Bronchial epithelial cell (primary cell): ENCODE measurements at places on chromosomes 1 and 21. TPM values are rescaled to one million over a fixed set of nuclear protein-coding genes. Genes with fewer than 3 reads are reported as not detected.

DNA sequence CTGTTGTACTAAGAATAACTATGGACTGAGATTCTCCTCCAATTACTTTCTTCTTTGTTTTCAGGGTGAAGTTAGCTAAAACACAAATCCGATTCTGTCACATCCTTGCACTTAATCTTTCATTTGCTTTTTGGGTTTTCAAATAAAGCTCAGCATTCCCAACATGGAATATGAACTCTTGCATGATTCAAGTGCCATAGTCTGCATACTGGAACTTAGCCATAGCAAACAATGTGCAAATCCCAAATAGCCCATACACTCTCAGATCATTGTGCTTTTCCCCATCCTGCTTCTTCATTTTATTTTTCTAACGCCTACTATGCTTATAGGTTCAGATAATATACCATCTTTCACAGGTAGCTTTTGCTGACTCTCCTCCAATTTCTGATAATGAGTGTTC lies 455.8 kb upstream of the PRMT6 start:
- no peak for DNase-seq

DNA sequence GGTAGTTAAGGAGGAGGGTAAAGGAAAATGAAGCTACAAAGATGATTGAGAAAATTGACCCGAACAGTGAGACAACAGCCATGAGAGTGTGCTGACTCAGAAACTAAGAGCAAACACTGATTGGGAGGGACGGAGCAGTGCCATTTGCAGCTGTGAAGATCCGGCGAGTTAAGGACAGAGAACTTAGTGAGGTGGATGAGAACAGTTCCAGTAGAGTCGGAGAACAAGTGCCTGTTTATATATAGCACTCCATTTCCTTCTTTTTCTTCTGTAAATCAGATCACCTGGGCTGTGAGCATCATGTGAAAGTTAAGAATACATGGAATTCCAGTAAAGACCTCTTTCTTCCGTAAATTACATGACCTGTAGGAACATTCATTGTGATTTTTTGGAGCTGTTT lies 145.7 kb downstream of the KCNK2 start:
- DNase-seq: no peak

- no peak for DNase-seq
These were observed 17.8 kb downstream of the CASZ1 start for GRCh38 chr1:10778640-10779039.

DNA sequence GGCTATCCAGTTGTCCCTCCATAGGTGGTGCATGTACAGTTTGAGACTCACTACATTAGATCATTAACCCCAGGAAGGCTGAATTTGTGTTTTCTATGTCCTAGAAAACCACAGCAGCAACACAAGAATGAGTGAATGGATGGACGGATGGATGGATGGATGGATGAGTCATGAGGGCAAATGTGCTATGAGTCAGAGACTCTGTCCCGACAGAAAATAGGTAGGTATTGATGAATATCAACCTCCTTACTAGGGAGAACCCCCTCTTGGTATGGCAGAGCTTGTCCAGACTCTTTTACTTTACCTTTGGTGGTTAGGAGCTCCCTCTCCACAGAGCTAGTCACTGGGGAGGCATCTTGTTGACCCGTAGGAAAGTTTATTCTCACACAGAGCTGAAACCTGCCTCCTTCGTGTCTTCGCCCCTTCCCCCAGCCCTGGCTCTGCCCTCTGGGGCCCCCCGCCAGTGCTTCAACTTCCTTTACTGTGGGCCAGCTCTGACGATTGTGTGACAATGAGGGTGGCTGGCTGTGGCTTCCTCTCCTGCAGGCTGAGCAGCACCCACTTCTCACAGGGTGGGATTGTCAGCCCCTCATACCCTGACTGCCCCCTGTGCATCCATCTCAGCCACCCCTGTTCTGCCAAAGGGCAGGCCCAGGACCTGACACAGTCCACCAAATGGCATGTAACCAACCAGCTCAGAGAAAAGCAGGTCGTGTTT lies 145.2 kb downstream of the FOXD2 start:
- peak; percentile 65 for DNase-seq

DNA sequence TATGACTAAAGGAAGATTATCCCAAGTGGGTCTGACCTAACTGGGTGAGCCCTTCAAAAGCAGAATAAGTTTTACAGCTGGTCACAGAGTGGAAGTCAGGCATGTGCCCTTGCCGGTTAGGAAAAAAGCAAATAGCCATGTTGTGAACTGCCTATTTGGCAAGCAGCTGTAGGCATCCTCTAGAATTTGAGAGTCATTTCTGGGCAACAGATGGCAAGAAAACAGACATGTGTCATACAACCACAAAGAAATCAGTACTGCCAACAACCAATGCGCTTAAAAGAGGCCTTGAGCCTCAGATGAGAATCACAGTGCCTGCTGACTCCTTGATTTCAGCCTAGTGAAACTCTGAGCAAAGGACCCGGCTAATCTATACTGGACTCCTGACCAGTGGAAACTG lies 26.8 kb downstream of the LRRC53 start:
- no peak for DNase-seq

GRCh38 chr1:161091093-161091492 lies 1.7 kb upstream of the NECTIN4 start:
- DNase-seq: no peak

- DNase-seq: no peak
These were observed 1.6 kb upstream of the NKAIN1 start for GRCh38 chr1:31241321-31241720.

DNA sequence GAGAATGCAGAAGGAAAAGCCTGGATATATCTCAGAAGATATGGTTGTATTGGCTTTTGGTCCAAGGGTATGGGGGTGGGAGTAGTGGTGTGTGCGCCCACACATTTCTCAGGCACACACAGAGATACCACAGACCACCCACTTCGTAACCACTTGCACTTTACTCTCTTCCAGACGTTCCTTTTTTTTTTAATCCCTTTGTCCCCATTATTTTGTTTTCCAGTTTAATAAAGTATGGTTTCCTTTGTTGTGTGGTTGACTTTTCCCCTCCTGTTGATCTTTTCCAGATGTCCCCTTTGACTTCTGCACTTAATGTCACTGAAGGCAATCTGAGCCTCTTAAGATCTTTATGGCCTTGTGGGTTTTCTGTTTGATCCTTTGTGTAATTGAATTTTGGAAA lies 10.5 kb upstream of the TARS2 start:
- DNase-seq: no peak

DNA sequence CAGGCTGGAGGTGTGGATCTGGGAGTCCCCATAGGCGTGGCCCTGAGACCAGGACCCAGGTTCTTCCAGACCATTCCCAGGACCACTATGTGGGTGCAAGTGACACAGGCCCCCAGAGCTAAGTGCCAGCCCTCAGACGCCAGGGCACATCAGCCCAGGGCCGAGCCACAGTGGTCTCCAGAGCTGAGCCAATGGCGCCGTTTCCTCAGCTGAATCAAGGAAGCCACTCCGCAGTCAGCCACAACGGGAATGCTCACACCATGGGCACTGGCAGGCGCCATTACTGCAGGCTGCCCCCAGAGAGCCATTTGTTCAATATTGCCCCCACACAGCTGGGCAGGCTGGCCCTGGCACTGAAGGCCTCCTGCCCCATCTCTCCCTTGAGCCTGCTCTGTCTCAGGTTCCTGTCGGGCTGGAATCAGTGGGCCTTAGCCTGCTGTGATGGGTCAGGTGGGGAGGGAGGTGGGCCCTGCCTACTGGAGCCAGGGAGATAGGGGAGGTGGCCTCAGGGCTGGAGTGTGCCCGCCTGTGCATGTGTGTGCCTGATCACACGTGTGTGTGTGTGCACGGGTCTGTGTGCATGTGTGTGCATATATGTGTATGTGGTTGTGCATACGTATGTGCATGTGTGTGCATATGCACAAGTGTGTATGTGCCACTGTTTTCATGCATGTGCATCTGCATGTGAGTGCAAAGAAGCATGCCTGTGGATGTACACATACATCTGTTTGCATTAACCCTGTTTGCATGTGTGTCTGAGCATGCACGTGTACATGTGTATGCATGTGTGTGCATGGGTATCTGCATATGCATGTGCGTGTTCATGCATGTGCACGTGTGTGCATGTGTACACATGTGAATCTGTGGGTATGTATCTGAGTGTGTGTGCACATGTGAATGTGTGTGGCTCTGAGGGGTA lies 6.1 kb downstream of the GJC2 start:
- DNase-seq: no peak

- no peak for DNase-seq
These were observed 51.6 kb downstream of the PDE4B start for GRCh38 chr1:65844296-65844695.

DNA sequence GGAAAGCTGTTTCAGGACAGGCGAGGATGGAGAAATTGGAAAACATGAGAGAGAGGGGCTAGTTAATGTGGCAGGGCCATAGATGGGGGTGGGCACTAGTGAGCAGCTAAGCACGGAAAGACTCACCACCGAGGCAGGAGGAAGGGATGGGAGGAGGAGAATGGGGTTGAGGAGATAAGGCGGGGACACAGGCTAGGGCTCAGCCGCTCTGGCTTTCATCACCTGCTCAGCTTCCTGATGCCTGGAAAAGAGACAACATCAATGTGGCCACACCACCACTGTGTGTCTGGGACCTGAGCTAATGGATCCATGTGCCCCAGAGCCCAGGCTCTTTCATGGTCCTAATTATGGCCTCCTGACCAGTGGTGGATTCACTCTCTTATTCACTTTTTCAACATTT lies 27.6 kb downstream of the PMVK start:
- no peak for DNase-seq

GRCh38 chr1:225815526-225816178 lies 5.7 kb downstream of the EPHX1 start:
- DNase-seq: no peak

DNA sequence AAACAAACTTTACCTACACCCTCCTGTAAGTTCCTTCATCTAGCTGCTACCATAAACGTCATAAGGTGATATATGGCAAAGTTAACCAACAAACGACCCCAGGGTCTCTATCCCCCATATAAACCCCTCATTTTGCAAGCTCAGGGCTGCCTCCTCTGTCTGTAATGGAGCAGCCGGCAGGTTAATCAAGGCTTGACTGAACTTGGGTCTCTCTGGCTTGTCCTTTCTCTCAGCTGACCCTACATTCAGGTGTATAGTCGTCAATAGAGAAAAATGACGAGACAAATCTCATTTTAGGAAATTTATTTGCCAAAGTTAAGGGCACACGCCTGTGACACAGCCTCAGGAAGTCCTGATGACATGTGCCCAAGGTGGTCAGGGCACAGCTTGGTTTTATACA lies 67.4 kb downstream of the WDR4 start:
- DNase-seq: no peak

DNA sequence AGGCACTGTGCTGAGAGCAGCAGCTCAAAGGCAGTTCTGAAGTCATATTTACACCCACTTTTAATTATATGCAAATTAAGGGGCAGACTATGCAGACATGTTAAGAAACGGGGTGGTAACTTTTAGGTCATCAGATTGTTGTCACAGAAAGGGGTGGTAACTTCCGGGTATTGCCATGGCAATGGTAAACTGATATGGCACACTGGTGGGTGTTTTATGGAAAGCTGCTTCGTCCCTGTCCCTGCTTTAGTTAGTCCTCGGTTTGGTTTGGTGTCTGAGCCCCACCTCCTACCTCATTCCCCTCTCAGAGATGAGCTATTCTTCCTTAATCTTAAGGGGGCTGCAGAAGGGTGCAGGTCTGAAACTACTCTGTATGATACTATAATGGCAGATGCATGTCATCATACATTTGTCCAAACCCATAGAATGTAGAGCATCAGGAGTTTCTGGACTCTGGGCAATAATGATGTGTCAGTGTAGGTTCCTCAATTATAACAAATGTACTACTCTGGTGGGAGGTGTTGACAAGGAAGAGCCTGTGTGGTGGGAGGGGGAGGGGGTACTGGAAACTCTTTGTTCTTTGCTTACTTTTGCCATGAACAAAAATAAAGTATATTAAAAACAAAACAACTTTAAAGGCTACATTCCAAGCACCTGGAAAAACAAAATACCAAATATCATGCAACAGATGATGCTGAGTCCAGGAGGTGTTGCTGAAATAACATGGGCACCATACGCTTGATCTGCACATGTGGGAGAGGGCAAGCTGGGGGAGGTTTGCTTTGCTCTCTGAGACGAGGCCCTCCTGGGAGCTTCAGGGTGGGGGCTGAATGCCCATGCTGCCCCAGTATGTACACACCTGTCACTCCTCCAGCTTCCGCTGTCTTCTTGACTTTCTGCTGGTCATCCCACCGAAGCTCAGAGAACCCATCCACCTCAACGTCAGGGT lies 6.3 kb downstream of the PARP1 start:
- DNase-seq: no peak

GRCh38 chr1:171739656-171740055 lies 2.2 kb downstream of the VAMP4 start:
- peak; percentile 50 for DNase-seq

- DNase-seq: no peak
These were observed 300.8 kb downstream of the HHIPL2 start for GRCh38 chr1:222247081-222247480.

DNA sequence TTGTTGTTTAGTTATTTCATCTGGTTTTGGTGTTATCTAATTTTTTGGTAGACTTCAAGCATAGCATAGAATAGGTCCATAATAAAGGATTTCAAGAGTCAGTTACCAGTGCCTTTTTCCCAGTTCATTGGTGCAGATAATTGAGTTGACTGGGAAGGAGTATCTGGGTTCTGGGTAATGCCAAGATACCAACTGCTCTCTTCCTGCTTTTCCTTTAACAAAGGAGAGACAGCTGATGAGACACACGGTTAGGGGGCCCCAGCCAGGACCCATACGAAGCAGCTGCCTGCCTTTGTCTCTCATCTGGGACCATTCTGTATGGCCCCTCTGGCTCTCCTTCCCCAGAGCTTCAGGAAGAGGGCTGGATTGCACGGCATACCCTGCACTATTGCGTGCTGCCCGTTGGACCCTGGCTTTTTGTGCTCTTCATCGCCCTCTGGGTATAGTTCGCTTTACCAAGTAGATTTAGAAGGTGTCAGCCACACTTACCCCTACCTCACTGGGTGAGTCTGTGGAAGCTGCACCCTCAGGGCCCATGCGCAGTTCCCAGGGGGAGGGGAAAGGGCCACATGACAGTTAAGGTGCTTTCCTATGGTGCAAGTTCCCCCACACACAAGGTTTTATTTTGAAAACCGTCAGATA lies 7.0 kb downstream of the NAV1 start:
- peak; percentile 15 for DNase-seq

DNA sequence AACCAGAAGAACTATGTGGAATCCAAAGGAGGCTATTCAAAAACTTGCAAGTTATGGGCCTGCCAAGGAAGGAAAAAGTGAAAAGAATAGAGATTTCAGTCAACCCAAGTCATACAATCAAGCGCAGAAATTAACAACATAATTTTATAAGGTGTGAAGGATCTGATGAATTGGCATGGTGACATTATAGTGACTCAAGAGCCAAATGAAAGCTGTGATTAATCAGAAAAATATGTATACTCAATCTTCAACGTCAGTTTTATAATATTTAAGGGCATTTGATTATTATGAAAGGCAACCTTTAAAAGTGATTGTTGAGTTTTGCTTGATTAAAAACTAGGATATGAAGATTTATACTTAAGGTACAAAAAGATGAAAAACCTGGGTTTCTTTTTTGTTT lies 37.8 kb upstream of the THEM4 start:
- peak; percentile 81 for DNase-seq

Gene SPATA45
- not detected in 2 replicates for total RNA-seq

Gene SAMD13
- 0.26 and 0.77 TPM in 2 replicates for total RNA-seq

Gene RGS16
- 3.5 and 3.7 TPM in 2 replicates for total RNA-seq

Gene PTGS2
- 13.6 and 22.1 TPM in 2 replicates for total RNA-seq

Gene CFHR1
- not detected in 2 replicates for total RNA-seq

Gene SETDB1
- total RNA-seq: 24.0 and 24.7 TPM in 2 replicates

Gene CASQ2
- total RNA-seq: not detected in 2 replicates

Gene LEFTY2
- total RNA-seq: not detected in 2 replicates
